Heart left ventricle (tissue), 16 donors: ENCODE measurements at places on chromosomes 7 and 10. TPM values are rescaled to one million over a fixed set of nuclear protein-coding genes. Genes with fewer than 3 reads are reported as not detected.

GRCh38 chr7:158655931-158656441 lies 48.6 kb downstream of the NCAPG2 start:
- no peak overlapping the region for H3K27ac ChIP-seq
- no peak for DNase-seq
- H3K27me3 ChIP-seq = no peaks in the 10 kb centered on the region
- no peak overlapping the region for H3K4me3 ChIP-seq

DNA sequence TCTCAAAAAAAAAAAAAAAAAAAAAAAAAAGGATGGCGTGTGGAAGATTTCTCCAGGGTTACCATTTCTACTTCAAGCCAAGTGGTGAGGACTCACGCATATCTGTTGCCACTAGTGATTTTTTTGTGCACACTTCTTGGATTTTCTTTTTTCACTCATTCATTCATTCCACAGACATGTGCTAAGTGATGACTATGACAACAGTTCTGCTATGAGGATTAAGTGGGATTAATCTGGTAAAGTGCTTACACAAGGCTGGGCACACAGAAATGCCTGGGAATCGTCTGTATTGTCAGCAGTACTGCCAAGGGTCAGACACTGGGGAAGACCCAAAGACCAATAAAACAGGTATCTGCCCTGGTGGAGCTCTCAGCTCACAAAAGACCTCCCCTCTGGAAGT lies 6.3 kb upstream of the OPN1SW start:
- DNase-seq = no peak
- no peak overlapping the region for H3K27ac ChIP-seq
- H3K27me3 ChIP-seq = no peaks in the 10 kb centered on the region
- H3K4me3 ChIP-seq = no peak overlapping the region
- no peaks in the 10 kb centered on the region for H3K4me1 ChIP-seq

The KLLN gene
- 0.48 TPM for total RNA-seq

GRCh38 chr7:100627238-100627549 lies 14.2 kb downstream of the TFR2 start:
- DNase-seq = no peak
- H3K4me3 ChIP-seq = no peak overlapping the region
- no peaks in the 10 kb centered on the region for H3K36me3 ChIP-seq

DNA sequence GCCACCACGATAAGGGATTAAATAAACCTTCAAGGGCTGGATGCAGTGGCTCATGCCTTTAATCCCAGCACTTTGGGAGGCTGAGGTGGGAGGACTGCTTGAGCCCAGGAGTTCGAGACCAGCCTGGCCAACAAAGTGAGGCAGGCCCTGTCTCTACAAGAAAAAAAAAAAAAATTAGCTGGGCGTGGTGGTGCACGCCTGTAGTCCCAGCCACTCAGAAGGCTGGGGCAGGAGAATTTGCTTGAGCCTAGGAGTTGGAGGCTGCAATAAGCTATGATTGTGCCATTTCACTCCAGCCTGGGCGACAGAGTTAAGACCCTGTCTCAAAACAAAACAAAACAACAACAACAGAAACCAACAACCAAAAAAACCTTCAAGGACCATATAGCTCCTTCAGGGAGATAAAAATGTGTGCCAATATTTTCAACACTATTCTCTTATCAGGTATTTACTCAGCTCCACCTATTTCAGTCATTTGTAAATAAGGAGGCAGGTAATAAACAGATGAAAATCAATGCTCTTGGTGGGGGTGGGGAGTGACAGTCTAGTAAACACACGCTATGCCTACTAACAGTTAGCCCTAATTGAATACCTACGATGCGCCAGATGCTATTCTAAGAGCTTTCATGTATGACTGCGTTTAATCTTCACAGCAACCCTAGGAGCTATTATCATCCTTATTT lies 13.2 kb downstream of the BAIAP2L1 start:
- H3K36me3 ChIP-seq = no peaks in the 10 kb centered on the region
- H3K27me3 ChIP-seq = no peaks in the 10 kb centered on the region
- no peak overlapping the region for H3K27ac ChIP-seq
- H3K4me3 ChIP-seq = no peak overlapping the region
- no peaks in the 10 kb centered on the region for H3K4me1 ChIP-seq

DNA sequence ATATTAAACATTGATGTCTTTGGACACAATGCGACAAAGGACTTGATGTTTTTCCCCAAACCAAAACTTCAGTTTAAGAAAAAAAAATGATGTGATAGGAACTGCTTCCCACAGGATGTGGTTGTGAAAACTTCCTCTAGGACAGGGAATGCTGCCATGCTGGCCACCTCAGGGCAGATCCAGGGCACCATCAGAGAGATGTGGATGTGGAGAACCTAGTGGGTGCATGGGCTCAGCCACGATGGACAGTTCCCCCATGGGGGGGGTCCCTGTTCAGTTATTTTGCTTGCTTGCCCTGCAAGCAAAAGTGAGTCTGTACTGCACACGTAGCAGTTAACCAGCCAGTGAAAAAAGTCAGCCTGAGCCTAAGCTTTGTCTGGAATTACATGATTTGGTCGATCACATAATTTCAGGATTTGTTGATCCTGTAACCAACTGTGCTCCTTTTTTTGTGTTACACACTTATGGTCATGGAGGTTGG lies 36.3 kb downstream of the LAMB4 start:
- no peak overlapping the region for H3K4me3 ChIP-seq
- no peaks in the 10 kb centered on the region for H3K36me3 ChIP-seq
- H3K27ac ChIP-seq = peak overlapping the region; percentile 59
- no peak for DNase-seq
- no peaks in the 10 kb centered on the region for H3K27me3 ChIP-seq
- peaks cover 26% of the 10 kb centered on the region for H3K4me1 ChIP-seq

The SOSTDC1 gene
- total RNA-seq = not detected

The CLCN1 gene
- not detected for total RNA-seq

DNA sequence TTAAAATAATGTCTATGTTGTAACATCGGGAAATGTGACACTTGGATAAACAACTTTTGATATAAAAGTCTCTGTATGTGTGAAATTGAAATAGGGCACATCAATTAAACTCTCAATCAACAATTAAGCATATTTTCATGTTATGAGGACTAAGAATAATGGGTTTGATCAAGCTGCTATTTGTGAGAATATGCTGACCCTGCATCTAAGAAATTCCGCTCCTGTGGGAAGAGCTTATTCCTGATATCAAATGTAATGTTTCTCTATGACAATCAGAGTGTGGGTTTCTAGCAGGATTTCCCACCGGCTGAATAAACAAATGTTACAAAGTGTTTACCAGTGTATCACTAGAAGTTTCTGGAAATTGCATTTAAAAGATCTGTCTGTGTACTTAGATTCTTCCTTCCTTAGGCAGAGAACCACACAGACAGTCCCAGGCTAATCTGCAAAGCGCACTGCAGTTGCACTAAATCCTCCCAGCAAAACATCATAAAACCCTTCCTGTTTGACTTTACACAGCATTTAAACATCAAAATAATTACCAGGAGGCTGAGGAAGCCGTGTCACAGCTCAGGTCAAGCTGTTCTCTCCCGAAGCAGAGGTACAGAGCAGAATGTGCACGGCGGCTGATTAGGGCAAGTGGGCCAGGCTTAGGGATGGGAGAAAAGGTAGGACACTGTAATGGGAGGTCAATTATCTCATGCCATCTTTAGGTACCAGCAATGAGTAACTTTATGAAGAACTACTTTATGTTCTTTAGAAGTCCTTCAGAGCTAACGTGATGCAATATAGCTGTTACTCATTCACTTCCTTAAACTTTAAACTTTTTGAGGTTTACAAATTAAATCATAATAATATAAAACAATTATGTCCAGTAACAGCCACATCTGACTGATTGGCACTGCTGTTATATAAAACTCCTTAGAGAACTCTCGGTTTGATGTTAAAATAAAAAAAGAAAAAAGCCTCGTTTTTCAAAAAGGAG lies 109.1 kb upstream of the CTTNBP2 start:
- no peaks in the 10 kb centered on the region for H3K4me1 ChIP-seq
- H3K36me3 ChIP-seq = no peaks in the 10 kb centered on the region
- H3K27me3 ChIP-seq = no peaks in the 10 kb centered on the region
- DNase-seq = no peak

The SLC18A3 gene
- total RNA-seq = not detected

The IGFBP1 gene
- total RNA-seq = not detected

The PEX1 gene
- total RNA-seq = 13.3 TPM

GRCh38 chr10:97948822-97949221 lies 81.6 kb downstream of the CRTAC1 start:
- no peak overlapping the region for H3K4me3 ChIP-seq
- DNase-seq = no peak
- peaks cover 3% of the 10 kb centered on the region for H3K27me3 ChIP-seq
- no peak overlapping the region for H3K27ac ChIP-seq

DNA sequence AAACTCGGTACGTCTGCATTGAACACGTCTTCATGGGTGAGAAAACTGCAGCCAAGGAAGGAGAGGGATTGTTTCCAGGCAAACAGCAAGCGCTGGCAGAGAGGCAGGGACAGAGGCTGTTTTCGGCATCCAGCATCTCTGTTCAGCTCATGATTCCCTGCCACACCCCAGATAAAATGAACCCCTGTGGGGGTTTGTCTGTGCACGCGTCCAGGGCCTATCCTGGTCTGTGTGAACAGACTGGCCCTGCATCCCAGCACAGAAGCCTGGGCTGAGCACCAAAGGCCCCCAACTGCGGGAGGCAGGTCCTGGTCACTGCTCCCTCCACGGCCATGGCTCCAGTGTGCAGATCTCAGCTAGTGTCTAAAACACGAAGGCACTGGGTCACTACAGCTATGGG lies 83.3 kb upstream of the FAM20C start:
- no peak for DNase-seq
- H3K27ac ChIP-seq = no peak overlapping the region
- no peaks in the 10 kb centered on the region for H3K27me3 ChIP-seq

The FOXP2 gene
- 2.5 TPM for total RNA-seq

The TMEM213 gene
- total RNA-seq = not detected

The CCDC172 gene
- not detected for total RNA-seq

The H2BK1 gene
- not detected for total RNA-seq

DNA sequence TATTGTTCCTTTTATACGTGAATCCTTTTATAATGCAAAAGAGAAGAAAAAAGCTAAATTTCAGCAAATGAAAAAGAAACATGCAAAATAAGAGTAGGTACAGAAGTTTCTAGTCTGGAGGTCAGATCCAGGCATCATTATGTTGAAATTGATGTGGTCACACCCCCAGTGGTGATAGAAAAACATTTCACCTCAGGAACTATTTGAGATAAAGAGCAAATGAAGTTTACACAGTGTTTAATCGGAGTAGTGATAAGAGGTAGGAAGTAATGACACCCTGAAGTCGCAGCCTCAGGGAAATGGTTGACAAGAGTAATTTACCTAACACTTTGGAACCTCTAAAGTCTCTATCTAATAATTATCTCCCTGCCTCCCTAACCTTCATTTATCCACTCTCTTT lies 536.0 kb upstream of the STEAP1 start:
- no peak overlapping the region for H3K4me3 ChIP-seq
- DNase-seq = no peak
- no peaks in the 10 kb centered on the region for H3K27me3 ChIP-seq
- H3K27ac ChIP-seq = no peak overlapping the region
- no peaks in the 10 kb centered on the region for H3K36me3 ChIP-seq

The ZNF503 gene
- 7.1 TPM for total RNA-seq

The GJD4 gene
- total RNA-seq = not detected

The ZNF679 gene
- total RNA-seq = not detected

DNA sequence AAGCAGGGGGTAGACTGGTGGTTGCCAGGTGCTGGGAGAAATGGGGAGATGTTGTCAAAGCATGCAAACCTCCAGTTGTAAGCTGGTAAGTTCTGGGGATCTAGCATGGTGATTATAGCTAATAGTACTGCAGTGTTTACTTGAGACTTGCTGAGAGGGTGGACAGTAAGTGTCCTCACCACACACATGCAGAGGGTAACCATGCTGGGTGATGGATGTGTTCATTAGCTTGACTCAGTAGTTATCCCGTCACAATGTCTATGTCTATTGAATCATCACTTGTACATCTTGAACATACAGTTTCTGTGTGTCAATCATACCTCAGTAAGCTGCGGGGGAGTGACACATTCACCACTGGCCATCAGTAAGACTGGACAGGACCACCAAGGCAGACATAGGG lies 42.1 kb downstream of the GSDME start:
- no peaks in the 10 kb centered on the region for H3K4me1 ChIP-seq
- no peaks in the 10 kb centered on the region for H3K27me3 ChIP-seq
- DNase-seq = no peak
- no peak overlapping the region for H3K4me3 ChIP-seq
- H3K36me3 ChIP-seq = no peaks in the 10 kb centered on the region

The SFRP4 gene
- total RNA-seq = 6.6 TPM

The PUS7 gene
- total RNA-seq = 6.5 TPM

- no peaks in the 10 kb centered on the region for H3K36me3 ChIP-seq
- no peak overlapping the region for H3K4me3 ChIP-seq
- no peak for DNase-seq
- no peaks in the 10 kb centered on the region for H3K27me3 ChIP-seq
- no peak overlapping the region for H3K27ac ChIP-seq
These were observed 396.6 kb downstream of the DGKB start for GRCh38 chr7:14505906-14506305.

The PRKCQ gene
- total RNA-seq = 0.70 TPM

GRCh38 chr10:86346799-86347665 lies 19.6 kb downstream of the GRID1 start:
- no peaks in the 10 kb centered on the region for H3K36me3 ChIP-seq
- no peaks in the 10 kb centered on the region for H3K4me1 ChIP-seq
- DNase-seq = no peak
- H3K27ac ChIP-seq = no peak overlapping the region
- H3K4me3 ChIP-seq = no peak overlapping the region
- H3K27me3 ChIP-seq = no peaks in the 10 kb centered on the region

- no peaks in the 10 kb centered on the region for H3K4me1 ChIP-seq
- DNase-seq = no peak
- no peak overlapping the region for H3K4me3 ChIP-seq
- no peaks in the 10 kb centered on the region for H3K36me3 ChIP-seq
These were observed 60.9 kb downstream of the ABCC2 start for GRCh38 chr10:99843310-99843709.

The PKD2L1 gene
- total RNA-seq = not detected

GRCh38 chr7:80771523-80771922 lies 133.1 kb downstream of the CD36 start:
- peak overlapping the region; percentile 61 for H3K27ac ChIP-seq
- no peaks in the 10 kb centered on the region for H3K36me3 ChIP-seq
- H3K4me1 ChIP-seq = peaks cover 39% of the 10 kb centered on the region

DNA sequence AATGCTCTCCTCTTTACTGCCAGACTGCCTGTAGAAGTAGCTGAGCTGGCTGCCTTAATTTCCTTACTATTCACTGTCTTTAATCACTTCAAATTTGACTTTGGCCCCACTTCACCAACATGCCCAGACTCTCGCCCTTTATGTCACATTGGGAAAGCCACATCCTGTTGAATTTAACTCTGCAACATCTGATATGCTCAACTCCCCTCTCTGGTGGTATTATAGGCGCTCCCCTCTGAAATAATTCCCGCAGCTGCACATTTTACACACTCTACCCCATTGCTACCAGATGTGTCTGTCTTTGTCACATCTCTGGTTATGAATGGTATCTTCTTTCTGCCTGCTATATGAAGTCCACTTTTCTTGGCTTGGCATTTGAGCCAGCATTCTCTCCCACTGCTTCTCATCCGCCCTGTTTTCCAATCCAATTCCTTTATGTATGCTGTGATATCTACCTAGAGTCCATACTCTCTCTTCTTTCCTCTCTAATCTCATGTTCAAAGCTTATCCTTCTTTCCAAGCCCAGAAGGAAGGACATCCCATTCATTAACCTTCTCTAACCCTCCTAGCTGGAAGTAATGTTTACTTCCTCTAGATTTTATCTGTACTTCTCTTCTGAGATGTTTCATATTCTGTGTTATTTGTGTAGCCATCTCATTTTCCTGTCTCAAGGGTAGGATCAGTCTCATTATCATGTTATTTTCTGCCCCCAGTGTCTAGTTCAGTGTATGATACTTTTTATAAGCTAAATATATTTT lies 134.5 kb downstream of the ST7 start:
- H3K36me3 ChIP-seq = no peaks in the 10 kb centered on the region
- no peak overlapping the region for H3K4me3 ChIP-seq
- no peak overlapping the region for H3K27ac ChIP-seq
- DNase-seq = no peak
- no peaks in the 10 kb centered on the region for H3K27me3 ChIP-seq
